ENCODE measurements at places on chromosomes 7 and 10. TPM values are rescaled to one million over a fixed set of nuclear protein-coding genes. Genes with fewer than 3 reads are reported as not detected.

GRCh38 chr7:47389171-47389922 is 192.6 kb downstream of the TNS3 start:
- DNase-seq = no peak
- H3K27me3 ChIP-seq = no peaks in the 10 kb centered on the region
- H3K4me1 ChIP-seq = no peaks in the 10 kb centered on the region
- H3K27ac ChIP-seq = no peak overlapping the region
- no peaks in the 10 kb centered on the region for H3K36me3 ChIP-seq

DNA sequence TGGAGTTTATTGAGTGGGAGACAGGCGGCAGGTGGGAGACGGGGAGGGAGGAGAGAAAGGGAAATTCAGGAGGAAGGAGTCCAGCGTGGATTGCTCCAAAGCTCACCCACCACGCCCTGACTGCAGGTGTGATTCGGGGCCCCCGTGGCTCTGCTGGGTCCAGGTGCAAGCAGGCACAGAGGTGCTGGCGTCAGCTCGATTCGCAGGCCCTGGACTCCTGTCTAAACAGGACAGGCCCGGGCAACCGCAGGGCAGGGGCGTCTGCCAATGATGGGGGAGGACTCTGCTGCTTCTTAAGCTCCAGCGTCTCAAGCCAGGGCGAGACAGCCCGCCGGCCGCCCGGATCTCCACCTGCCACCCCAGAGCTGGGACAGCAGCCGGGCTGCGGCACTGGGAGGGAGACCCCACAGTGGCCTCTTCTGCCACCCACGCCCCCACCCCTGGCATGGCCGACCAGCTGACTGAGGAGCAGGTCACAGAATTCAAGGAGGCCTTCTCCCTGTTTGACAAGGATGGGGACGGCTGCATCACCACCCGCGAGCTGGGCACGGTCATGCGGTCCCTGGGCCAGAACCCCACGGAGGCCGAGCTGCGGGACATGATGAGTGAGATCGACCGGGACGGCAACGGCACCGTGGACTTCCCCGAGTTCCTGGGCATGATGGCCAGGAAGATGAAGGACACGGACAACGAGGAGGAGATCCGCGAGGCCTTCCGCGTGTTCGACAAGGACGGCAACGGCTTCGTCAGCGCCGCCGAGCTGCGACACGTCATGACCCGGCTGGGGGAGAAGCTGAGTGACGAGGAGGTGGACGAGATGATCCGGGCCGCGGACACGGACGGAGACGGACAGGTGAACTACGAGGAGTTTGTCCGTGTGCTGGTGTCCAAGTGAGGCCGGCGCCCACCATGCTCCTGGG is at the start of gene CALML3:
TSS of gene CALML3 (plus strand) at position 321 of the 920 bp plus-strand sequence. CDS start at position 446, 125 bp downstream.
- DNase-seq = peak; percentile 24
- H3K4me1 ChIP-seq = no peaks in the 10 kb centered on the region
- no peaks in the 10 kb centered on the region for H3K36me3 ChIP-seq
- H3K4me3 ChIP-seq = no peak within 1 kb of the TSS
- H3K27ac ChIP-seq = no peak within 1 kb of the TSS

- no peaks in the 10 kb centered on the region for H3K27me3 ChIP-seq
- H3K36me3 ChIP-seq = no peaks in the 10 kb centered on the region
- DNase-seq = no peak
- peaks cover 27% of the 10 kb centered on the region for H3K4me1 ChIP-seq
These were observed 250.9 kb upstream of the MKLN1 start for GRCh38 chr7:131076711-131077181.

DNA sequence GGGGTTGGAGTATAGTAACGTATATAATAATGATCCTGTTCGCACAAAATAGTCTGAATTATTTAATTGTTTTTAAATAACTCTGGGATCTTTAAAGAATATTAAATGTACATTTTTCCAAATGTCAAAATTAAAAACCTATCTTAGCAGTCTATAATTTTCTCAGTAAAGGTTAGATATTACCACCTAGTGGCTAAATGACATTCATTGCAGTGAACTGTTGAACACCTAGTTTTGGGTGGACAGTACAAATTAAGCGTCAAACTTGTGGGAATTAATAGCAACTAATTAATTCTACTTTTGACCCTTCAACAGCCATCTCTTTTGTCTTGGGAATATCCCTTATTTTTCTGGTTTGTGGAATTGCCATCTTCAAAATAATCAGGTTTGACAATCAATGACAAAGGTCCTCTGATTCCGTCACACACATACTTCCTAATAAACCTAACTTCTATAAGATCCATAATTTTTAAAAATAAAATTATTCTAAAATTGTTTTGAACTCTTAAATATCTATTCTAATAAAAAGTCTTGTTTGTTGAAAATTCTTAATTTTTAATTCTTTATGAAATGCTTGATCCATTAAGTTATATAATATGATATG is 165.7 kb downstream of the SEMA3D start:
- H3K36me3 ChIP-seq = no peaks in the 10 kb centered on the region
- DNase-seq = no peak
- H3K4me1 ChIP-seq = no peaks in the 10 kb centered on the region
- no peaks in the 10 kb centered on the region for H3K27me3 ChIP-seq

- no peaks in the 10 kb centered on the region for H3K36me3 ChIP-seq
- H3K4me3 ChIP-seq = no peak overlapping the region
- no peaks in the 10 kb centered on the region for H3K27me3 ChIP-seq
- H3K27ac ChIP-seq = peak overlapping the region; percentile 7
- no peak for DNase-seq
These were observed 31.8 kb downstream of the AOAH start for GRCh38 chr7:36692456-36692855.

TMEM270 gene
- total RNA-seq = not detected

- no peaks in the 10 kb centered on the region for H3K27me3 ChIP-seq
- peaks cover 5% of the 10 kb centered on the region for H3K36me3 ChIP-seq
- DNase-seq = peak; percentile 70
- no peak overlapping the region for H3K27ac ChIP-seq
- H3K4me1 ChIP-seq = no peaks in the 10 kb centered on the region
These were observed 16.5 kb downstream of the AIFM2 start for GRCh38 chr10:70115948-70116682.

- H3K27me3 ChIP-seq = no peaks in the 10 kb centered on the region
- no peak overlapping the region for H3K27ac ChIP-seq
- no peak for DNase-seq
- H3K36me3 ChIP-seq = no peaks in the 10 kb centered on the region
- H3K4me3 ChIP-seq = no peak overlapping the region
These were observed 15.1 kb downstream of the UPF2 start for GRCh38 chr10:12027539-12027938.

- H3K4me3 ChIP-seq = no peak overlapping the region
- no peaks in the 10 kb centered on the region for H3K4me1 ChIP-seq
- no peaks in the 10 kb centered on the region for H3K27me3 ChIP-seq
- H3K36me3 ChIP-seq = no peaks in the 10 kb centered on the region
- no peak overlapping the region for H3K27ac ChIP-seq
These were observed 140.4 kb upstream of the NPS start for GRCh38 chr10:127408733-127409132.

SLC16A12 gene
- 0.48 TPM for total RNA-seq

GRCh38 chr7:153454306-153454705 is 597.9 kb upstream of the DPP6 start:
- no peak overlapping the region for H3K27ac ChIP-seq
- H3K27me3 ChIP-seq = no peaks in the 10 kb centered on the region

- H3K27me3 ChIP-seq = no peaks in the 10 kb centered on the region
- H3K4me1 ChIP-seq = no peaks in the 10 kb centered on the region
- H3K4me3 ChIP-seq = no peak overlapping the region
- H3K36me3 ChIP-seq = no peaks in the 10 kb centered on the region
- peak overlapping the region; percentile 76 for H3K27ac ChIP-seq
These were observed 118.9 kb downstream of the ITIH5 start for GRCh38 chr10:7547829-7548228.

CACNA2D1 gene
- 11.0 TPM for total RNA-seq

- H3K27me3 ChIP-seq = no peaks in the 10 kb centered on the region
- no peaks in the 10 kb centered on the region for H3K36me3 ChIP-seq
- H3K4me1 ChIP-seq = peaks cover 46% of the 10 kb centered on the region
These were observed 147.1 kb downstream of the NEURL1 start for GRCh38 chr10:103640436-103641181.

GOLGA7B gene
- total RNA-seq = 0.14 TPM

DNA sequence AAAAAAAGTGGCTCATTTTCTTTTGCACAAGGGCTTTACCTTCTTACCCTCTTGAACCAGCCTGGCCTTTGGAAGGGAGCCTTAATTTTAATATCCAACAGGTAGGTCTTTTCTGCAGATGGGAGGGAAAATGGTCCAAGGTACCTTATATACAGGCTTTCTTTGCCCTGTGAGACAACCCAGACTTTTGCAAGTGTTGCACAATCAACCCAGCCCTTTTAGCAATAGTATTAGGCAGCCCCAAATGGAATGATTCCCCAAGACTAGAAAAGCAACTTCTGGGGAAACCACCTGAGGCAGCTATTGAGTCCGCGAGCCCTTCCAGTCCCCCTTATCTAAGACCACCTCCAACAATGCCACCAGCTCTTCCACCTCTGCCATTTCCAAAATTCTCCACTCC is 1138.3 kb downstream of the XPNPEP1 start:
- H3K4me1 ChIP-seq = no peaks in the 10 kb centered on the region
- H3K27ac ChIP-seq = no peak overlapping the region
- no peaks in the 10 kb centered on the region for H3K36me3 ChIP-seq
- DNase-seq = no peak
- H3K27me3 ChIP-seq = no peaks in the 10 kb centered on the region

MGMT gene
- total RNA-seq = 9.7 TPM

GRCh38 chr10:73079779-73080541 is 16.7 kb downstream of the P4HA1 start:
- DNase-seq = no peak
- H3K4me1 ChIP-seq = peaks cover 37% of the 10 kb centered on the region
- H3K27ac ChIP-seq = no peak overlapping the region
- no peak overlapping the region for H3K4me3 ChIP-seq

GRCh38 chr10:131911451-131911850 is 10.6 kb downstream of the PPP2R2D start:
- DNase-seq = no peak
- H3K36me3 ChIP-seq = no peaks in the 10 kb centered on the region
- no peaks in the 10 kb centered on the region for H3K4me1 ChIP-seq
- H3K4me3 ChIP-seq = no peak overlapping the region
- H3K27me3 ChIP-seq = no peaks in the 10 kb centered on the region
- H3K27ac ChIP-seq = no peak overlapping the region

SFXN3 gene
- total RNA-seq = 51.6 TPM

DNA sequence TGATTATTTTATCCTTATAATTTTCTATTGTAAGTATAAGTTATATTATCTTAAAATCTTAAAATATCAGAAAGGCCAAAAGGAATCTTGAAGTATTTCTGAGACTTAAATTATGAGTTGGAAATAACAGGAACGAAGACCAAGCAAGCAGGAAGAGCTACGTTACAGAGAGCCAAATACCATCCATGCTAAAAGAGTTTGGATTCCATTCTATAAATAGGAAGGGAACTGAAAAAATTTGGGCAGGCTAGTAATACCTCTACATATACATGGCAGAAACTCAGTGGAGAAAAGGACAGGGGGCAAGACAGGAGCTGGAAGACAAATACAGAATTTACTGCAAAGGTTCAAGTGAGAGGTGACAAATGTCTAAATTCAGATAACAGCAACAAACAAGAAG is 16.7 kb downstream of the ITGB1 start:
- H3K4me3 ChIP-seq = no peak overlapping the region
- no peaks in the 10 kb centered on the region for H3K36me3 ChIP-seq
- no peaks in the 10 kb centered on the region for H3K27me3 ChIP-seq

DNA sequence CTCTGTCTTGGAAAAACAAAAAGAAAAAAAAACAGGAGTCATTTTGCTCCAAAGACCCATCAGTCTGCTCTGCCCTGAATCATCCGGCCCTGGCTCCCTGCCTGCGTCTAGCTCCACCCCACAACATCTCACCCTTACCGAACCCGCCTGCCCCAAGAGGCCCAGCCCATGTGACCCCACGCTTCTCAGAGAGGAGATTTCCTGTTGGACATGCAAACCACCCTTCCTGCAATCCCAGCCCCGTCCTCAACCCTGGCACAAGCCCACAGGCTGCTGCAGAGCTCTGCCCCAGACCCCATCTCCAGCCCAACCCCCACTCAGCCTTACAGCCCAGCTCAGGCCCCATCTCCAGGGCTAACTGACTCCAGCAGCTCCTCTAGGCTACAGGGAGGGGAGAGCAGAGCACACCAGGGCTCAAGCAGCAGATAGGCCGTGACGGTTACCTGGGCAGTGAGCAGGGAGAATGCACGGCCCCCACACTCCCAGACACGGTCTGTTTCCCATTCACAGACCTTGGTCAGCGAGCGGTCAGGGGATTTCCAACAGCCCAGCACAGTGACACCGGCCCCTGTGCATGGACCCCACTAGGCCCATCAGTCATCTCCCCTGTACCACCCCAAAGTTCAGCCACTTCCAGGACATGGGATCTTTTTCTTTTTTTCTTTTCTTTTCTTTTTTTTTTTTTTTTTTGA is 69.9 kb upstream of the GTF2I start:
- no peaks in the 10 kb centered on the region for H3K36me3 ChIP-seq
- H3K27me3 ChIP-seq = no peaks in the 10 kb centered on the region
- DNase-seq = peak; percentile 81
- peaks cover 23% of the 10 kb centered on the region for H3K4me1 ChIP-seq
- no peak overlapping the region for H3K4me3 ChIP-seq

GRCh38 chr7:94301024-94301586 is 93.6 kb upstream of the COL1A2 start:
- H3K4me1 ChIP-seq = peaks cover 29% of the 10 kb centered on the region
- H3K27me3 ChIP-seq = no peaks in the 10 kb centered on the region
- H3K4me3 ChIP-seq = no peak overlapping the region
- H3K27ac ChIP-seq = peak overlapping the region; percentile 82
- H3K36me3 ChIP-seq = no peaks in the 10 kb centered on the region

- H3K4me1 ChIP-seq = no peaks in the 10 kb centered on the region
- no peak overlapping the region for H3K27ac ChIP-seq
- DNase-seq = no peak
- no peak overlapping the region for H3K4me3 ChIP-seq
These were observed 334.8 kb upstream of the SHH start for GRCh38 chr7:156147104-156147503.

DNA sequence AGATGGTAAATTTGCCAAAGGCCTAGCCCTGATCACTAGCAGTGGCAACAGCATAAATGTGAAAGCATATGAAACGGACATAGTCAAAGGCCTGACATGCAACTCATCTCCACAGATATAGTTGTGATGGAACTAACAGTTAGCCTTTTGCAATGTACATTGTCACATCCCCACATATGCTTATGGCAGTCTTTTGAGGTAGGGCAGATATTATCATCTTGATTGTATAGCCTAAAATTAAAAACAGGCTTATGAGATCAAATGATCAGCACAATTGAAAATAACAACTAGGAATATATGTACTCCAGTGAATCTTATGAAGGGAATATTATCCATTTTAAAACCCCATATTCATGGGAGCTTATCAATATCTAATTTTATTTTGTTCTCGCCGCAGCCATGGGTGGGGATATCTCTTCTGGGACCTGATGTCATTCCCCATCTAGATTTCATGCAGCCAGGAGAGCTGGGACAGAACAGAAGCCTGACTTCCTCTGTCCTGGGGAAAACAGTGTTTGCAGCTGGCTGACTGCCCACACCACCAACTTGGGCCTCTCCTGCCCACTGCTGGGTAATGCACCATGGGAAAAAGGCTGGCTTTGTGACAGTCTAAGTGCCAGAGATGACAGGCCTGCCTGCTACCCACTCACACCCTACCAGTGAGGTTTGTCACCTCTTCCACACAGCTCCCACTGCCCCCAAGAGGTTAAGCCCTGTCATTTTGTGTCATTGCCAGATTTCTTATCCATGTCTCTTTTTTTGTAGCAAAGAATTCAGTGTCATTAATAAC is 180.2 kb upstream of the FZD1 start:
- no peaks in the 10 kb centered on the region for H3K4me1 ChIP-seq
- H3K27me3 ChIP-seq = no peaks in the 10 kb centered on the region
- no peak overlapping the region for H3K4me3 ChIP-seq
- H3K36me3 ChIP-seq = no peaks in the 10 kb centered on the region
- no peak overlapping the region for H3K27ac ChIP-seq

- no peak overlapping the region for H3K4me3 ChIP-seq
- no peaks in the 10 kb centered on the region for H3K4me1 ChIP-seq
- no peak for DNase-seq
These were observed 93.0 kb upstream of the KCTD7 start for GRCh38 chr7:66535414-66536329.

LIPM gene
- not detected for total RNA-seq
